NCI-H1930 (cell line): ENCODE measurements at places on chromosomes 7 and 10.

- no peak for DNase-seq
Observed at GRCh38 chr10:63583397-63583796, 62.2 kb downstream of the REEP3 start.

DNA sequence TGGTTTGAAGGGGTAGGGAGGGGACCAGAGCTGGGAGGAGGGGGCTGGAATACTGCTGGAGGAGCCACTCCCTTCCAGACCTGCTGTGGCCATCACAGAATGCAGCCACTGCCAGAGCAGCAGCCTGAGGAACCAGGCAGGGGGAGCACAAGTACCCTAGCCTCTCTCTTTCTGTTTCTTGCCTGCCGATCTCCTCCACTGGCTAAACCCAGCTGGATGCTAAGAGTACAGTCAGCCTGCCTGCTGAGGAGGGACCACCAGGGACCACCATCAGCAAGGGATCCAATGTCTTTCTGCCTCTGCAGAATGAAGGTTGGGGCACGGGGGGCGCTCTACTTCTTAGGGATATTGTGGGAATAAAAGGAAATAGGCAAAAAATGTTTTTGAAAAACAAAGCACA lies 4.7 kb downstream of the BLVRA start:
- no peak for DNase-seq

- DNase-seq = no peak
Observed at GRCh38 chr7:29924684-29925083, 64.9 kb downstream of the SCRN1 start.

GRCh38 chr10:86397120-86397519 lies 30.5 kb upstream of the GRID1 start:
- no peak for DNase-seq

DNA sequence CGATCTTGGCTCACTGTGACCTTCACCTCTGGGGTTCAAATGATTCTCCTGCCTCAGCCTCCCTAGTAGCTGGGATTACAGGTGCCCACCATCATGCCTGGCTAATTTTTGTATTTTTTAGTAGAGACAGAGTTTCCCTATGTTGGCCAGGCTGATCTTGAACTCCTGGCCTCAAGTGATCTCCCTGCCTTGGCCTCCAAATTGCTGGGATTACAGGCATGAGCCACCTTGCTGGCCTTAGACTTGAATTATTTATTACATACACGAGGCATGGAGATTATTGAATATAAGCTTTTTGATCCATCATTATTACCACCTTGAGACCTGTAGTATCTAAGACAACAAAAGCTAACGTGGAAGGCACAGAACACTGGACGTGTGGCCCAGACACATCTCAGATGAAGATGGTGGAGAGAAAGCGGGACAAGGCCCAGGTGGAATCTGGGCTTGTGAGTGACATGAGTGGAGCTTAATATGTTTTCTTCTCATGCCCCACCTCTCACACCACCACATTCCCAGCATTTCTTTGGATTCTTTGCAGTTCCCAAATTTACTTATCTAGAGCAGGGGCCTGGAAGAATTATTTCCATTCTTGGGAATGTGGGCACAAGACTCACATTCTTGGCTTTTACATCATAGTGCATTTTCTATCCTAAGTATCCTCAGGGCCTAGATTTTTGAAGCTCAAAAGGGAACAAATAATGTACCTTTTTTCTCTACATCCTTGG lies 76.6 kb downstream of the SUGCT start:
- DNase-seq = no peak

DNA sequence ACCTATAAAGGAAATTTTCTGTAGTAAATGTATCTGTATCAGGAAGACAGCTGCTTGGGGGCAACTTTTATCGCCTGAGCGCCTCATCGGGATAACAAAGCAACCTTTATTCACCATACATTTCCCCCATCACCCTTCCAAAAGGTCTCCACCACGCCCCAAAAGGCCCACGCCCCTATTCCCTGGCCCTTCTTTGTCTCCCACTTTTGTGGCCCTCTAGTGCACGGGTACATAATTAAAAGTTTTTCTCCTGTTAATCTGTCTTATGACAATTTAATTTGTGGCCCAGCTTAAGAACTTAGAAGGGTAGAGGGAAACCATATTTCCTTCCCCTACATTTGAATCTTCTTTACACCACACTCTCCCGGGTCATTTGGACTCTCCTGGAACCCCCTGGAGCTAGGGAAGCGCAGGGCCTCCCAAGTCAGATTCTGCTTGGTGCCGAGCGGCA lies 625 bp downstream of the RP9 start:
- no peak for DNase-seq

DNA sequence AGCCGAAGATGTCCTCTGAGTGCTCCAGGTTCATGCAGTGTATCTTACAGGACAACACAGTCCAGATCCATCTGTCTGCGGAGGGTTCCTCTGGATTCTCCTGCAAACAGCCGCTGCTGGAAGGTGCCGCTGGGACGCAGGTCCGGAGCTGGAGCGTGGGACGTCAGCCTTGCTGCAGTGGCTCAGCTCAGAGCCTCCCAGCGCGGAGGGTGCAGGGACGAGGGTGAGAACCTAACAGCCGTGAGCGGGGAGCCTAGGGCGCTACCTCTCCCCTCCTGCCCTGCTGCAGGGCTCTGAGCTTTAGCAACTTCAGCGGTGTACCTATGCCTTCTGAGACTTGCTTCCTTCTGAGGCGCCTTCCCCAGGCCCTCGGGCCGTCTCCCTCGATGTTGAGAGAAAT lies 137.6 kb upstream of the TMEM72 start:
- DNase-seq = no peak

DNA sequence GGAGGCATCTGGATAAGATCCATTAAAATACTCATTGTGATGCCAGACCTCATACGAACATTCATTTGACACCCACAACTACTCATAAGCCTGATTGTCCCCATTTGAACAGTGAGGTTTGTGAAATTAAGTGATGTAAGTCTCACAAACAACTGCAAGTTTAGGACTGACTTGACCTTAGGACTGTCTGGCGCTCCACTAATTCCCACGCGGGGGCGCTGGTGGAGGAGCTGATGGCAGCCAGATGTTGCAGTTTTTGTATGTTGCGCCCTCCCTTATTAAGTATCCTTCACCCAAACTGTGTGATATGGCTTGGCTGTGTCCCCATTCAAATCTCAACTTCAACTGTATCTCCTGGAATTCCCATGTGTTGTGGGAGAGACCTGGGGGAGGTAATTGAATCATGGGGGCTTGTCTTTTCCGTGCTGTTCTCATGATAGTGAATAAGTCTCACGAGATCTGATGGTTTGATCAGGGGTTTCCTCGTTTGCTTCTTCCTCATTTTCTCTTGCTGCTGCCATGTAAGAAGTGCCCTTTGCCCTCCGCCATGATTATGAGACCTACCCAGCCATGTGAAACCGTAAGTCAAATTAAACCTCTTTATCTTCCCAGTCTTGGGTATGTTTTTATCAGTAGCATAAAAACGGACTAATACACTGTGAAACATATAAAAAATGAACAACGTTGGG lies 20.3 kb upstream of the TIAL1 start:
- DNase-seq = no peak

- DNase-seq = no peak
Observed at GRCh38 chr10:25226775-25227682, 52.2 kb downstream of the GPR158 start.

DNA sequence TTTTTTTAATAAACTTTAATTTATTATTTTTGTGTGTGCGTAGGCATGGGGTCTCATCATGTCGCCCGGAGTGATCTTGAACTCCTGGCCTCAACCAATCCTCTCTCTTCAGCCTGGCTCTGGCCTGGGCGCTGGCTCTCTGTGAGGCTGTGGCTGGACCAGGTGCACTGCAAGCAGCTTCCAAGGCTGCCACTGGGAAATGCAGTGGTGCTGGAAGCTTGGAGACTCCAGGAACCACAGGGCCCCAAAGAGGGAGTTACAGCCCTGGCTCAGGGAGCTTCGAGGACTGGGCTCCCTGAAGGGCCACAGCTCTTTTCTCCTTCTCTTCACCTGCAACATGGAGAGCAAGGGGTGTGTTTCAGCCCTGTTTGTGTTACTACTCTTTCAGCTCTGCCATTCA lies 36.7 kb upstream of the BNIP3 start:
- DNase-seq = no peak

DNA sequence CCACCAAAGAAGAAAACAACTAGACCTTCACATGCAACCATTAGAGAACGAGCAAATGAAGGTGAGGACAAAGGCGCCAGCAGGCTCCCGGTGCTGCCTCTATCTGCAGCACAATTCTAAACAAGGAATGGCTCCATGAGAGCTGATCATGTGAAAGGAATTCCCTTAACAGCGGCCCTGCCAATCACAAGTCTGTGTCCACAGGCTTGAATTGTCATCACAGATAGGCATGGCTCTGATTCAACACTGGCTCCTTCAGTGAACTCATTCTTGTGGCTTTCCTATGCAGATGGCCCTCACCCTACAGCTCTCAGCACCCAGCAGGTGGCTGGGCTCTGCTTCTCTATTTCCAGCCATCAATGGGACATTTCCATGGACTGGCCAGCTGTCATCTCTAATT lies 36.2 kb downstream of the LAMB1 start:
- DNase-seq = no peak

GRCh38 chr7:96017877-96018276 lies 245.5 kb downstream of the DYNC1I1 start:
- DNase-seq = no peak

GRCh38 chr7:40151504-40151903 lies 16.7 kb downstream of the SUGCT start:
- no peak for DNase-seq

DNA sequence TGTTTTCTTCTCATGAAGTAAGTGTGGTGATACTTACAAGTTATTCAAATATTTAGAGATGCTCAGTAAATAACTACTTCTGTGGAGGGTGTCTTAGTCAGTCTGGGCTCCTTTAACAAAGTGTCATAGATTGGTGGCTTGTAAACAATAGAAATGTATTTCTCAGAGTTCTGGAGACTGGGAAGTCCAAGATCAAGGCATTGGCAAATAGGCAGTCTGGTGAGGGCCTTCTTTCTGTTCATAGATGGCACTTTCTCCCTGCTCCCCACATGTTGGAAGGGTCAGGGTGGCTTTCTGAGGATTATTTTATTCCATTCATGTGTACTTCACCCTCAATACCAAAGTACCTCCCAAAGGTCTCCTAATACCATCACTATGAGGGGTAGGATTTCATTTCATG lies 18.4 kb downstream of the RPA3 start:
- no peak for DNase-seq

GRCh38 chr7:129202058-129202777 lies 13.8 kb downstream of the SMO start:
- DNase-seq = no peak

DNA sequence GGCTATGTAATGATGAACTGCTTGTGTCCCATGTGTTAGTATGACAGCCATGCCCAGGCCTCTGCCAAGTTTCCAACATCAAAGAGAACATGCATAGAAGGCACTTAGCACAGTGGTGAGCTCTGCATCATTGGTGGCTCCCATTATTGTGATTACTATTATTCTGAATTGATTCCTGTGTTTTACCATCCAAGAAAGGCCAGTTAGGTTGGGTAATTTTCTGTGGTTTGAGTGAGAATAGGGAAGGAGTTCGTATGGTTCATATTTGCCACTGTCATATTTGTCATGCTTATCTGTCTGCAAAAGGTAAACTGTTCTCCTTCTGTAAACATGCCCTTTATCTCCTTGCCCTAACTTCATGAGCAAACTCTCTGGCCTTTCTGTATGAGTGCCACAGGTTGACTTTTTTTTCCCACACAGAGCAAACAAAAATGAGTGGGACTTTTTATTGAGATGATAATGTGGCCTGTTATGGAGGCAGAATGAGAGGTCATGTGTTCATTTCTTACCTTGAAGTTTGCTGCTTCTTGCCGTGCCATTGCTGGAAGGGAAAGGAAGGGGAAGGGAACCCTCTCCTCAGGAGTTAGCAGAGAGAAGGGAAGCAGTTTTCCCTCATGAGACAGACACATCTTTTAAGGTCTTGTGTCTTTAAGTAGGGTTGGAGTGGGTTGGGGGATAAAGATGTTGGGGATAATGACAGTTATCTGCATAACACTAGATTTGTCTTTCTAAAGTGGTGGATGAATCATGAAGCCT lies 301.9 kb downstream of the LRMDA start:
- DNase-seq = no peak

- DNase-seq = no peak
Observed at GRCh38 chr7:39936761-39937160, 13.3 kb upstream of the CDK13 start.

GRCh38 chr7:52189153-52189778 lies 846.2 kb upstream of the POM121L12 start:
- no peak for DNase-seq
